Stimulated activated CD4-positive, alpha-beta T cell treated with anti-CD3 and anti-CD28 coated beads, Interleukin-4, amount 100 ng/mL, for 4 hours (primary cell): ENCODE measurements at places on chromosomes 1 and 21.

GRCh38 chr21:33783187-33783979 lies 132.2 kb downstream of the ATP5PO start:
- DNase-seq = no peak

GRCh38 chr1:31878058-31878457 lies 60.1 kb downstream of the PTP4A2 start:
- no peak for DNase-seq

DNA sequence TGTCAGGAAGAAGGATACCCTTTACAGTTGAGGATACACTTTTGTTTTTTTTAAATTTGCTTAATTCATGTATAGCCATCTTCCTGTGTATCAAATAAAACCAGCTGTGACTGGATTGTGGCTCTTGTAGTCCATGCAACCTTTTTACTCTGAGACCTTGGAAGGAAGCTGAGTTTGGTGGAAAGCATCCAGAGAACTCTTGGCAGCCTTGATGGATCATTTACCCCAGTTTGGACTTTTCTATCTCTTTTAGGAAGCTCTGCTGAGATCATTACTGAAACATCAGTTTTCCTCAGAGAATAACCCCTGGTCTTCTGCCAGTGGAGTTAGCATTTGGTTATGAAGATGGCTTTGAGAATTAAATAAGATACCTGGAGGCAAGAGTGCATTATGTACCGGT lies 21.2 kb upstream of the APOBEC4 start:
- no peak for DNase-seq

DNA sequence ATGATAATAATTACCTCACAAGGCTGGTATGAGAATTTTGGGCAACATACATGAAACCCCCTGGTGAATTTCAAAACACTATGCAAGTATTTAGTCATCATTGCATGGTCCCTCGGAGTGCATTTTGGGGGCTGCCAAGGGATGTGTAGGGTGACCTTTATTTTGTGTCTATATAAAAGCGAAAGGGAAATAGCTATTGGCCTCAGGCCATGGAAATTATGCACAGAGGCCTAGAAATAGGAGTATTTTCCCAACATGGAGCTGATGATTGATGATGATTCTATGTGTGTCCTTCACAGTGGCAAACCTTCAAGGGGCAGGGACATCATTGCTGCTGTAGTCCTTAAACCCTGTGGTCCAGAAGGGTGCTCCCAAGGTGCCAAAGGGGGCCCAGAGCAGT lies 265.5 kb downstream of the ST6GALNAC3 start:
- DNase-seq = no peak

GRCh38 chr1:89735479-89735878 lies 85.4 kb upstream of the LRRC8D start:
- no peak for DNase-seq

DNA sequence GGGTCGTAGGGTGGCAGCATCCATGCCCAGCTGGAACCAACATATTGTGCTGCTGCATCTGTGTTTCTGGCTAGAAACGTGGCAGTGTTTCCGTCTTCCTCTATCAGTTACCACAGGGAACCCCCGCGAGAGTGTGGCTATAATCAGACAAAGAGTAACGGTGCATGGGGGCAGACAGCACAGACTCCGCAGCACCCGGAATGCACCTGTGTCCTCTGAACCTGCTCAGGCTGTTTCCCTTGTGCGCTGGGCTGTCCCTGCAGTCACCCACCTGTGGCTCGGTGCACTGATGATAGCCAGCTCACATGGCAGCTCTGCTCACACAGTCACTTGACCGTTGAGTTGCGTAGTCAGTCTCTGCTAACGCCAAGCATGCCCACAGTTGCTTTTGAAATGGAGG lies 11.4 kb upstream of the PCBP3 start:
- no peak for DNase-seq

DNA sequence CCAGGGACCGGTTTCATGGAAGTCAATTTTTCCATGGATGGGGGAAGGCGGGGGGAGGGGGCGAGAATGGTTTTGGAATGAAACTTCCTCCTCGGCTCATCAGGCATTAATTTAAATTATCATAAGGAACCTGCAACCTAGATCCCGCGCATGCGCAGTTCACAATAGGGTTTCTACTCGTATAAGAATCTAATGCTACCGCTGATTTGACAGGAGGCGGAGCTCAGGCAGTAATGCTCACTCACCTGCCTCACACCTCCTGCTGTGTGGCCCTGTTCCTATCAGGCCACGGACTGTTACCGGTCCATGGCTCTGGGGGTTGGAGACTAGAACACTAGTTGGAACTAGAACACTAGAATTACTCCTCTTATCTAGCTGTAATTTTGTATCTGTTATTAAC lies 38.0 kb downstream of the PRRX1 start:
- DNase-seq = no peak

DNA sequence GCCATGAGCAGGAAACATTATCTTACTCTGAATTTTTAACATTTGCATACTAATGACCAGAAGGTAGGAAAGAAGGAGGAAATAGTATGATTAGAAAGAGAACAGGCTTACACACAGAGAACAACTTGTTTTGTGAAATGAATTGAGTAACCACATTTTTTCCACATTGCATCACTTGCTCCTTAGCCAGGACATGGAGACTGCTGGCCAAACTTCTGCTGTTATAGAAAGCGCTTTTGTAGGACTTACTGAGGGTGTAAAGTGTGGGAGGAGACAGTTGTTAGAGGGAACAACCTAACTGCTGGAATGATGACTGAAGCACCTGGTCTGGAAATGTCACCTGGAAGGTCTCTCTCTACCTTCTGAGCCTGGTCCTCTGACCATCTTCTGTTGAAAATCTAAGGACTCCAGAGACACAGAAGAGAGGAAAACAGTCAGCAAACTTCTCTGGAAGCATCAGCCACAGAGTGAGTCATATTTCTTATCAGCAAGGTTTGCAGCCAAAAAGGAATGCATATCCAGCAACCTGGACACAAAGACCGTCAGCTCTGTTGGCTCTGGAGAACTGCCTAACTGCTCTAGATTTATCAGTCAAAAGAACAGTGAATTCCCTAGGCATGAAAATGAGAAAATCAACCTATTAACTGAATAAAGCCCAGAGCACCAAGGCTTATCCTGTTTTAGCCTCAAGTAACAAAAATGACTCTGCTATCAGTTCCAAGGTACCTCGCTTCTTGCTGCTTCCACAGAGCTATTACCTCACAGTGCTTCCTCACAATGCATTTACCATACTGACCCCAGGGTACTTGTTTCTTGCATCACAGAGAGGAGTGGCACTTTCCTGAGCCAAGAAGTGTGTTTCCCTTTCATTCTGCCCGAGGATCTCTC lies 88.0 kb upstream of the SLFNL1 start:
- DNase-seq = no peak

GRCh38 chr1:151519667-151520066 lies 8.5 kb downstream of the CGN start:
- DNase-seq = no peak

GRCh38 chr1:232722626-232723025 lies 82.6 kb upstream of the MAP10 start:
- DNase-seq = no peak

DNA sequence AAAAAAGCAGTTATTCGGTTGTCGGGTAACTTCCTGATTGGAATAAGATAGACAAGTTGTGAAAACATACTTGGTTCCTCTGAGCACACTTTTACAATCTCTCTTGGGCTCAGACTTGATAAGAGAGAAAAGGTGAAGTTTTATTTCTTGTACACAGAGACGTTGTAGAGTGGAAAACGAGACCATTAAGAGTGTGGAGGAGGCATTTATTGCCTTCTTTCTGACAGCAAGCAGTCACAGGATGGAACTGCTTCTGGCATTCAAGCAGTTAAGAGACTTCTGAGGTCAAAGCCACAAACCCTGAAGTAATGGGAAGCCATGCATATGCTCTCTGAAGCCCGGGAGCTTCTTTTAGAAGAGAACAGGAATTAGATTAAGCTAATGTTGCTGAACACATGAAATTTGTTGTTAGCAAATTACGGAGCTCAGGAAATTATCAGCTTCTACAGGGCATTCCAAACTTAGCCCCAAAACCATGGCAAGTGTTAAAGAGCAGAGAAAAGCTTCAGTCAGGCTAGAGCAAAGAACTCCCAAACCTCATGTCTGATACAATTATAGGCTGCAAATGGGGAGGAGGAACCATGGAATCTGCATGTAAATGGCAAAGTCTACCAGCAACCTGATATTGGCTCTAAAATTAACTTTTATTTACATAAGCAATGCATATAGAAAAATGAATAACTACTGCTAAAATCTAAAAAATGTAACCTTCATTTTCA lies 26.0 kb downstream of the S1PR1 start:
- DNase-seq = no peak

- DNase-seq = no peak
These were observed 124.9 kb upstream of the IFFO2 start for GRCh38 chr1:19081218-19081893.

DNA sequence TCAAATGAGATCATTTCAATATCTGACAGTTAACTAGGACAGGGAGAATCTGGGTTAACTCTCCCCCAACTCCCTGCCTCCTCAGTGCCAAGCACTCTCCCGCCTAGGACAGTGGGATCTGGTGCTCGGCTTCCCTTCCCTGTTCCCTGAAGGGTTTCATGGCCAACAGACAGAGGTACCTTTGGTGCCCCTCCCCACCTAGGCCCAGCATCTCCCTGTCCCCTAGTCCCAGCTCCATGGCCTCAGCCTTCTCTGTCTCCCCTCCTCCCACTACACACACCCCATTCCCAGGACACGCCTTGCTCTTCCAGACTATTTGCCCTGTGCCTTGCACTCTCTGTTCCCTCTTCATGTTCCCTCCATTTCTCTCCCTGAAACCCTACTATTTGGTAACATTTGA lies 77.1 kb downstream of the CD247 start:
- no peak for DNase-seq

DNA sequence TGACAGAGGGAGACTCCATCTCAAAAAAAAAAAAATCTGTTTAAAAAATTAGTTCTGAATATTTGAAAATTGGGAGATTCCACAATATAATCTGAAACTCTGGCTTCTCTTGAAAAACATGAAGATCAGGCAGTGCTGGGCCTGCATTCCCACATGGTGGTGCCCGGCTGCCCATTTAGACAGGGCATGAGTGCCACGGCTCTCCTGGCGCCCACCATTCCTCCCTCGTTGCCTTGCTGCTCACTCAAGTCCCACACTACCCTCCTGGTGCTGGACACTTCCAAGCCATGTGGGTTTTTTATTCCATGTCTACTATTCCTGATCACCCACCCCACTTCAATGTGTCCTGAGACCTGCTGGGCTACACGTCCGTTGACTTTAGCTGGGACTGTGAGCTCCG lies 10.8 kb upstream of the MYOM3 start:
- no peak for DNase-seq

- DNase-seq = no peak
These were observed 7.6 kb upstream of the FNBP1L start for GRCh38 chr1:93440272-93440671.

GRCh38 chr1:38991638-38992411 lies 749 bp downstream of the AKIRIN1 start:
- DNase-seq = peak; percentile 4

GRCh38 chr1:40861224-40862003 lies 749 bp downstream of the CITED4 start:
- DNase-seq = peak; percentile 29

- DNase-seq = no peak
These were observed 42.4 kb downstream of the S100B start for GRCh38 chr21:46562472-46562871.

- DNase-seq = no peak
These were observed 2.5 kb upstream of the CDKN2C start for GRCh38 chr1:50967416-50968157.

DNA sequence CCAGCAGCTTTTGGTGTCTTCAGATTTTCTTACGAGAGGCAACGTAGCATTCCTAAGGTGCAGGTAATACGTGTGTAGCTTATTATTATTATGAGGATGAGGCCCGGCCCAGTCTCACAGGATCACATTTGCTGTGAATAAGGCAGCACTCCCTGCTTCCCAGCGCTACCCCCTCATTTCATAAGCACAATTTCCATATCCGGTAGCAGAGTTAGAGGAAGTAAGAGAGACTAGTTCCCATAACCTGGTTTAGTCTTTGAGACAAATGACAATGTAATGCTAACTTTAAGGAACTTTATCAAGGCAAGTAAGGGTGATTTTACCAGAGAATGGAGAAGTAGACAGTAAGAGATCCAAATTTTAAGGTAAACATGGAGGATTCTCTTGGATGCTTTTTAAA lies 14.6 kb upstream of the LMO4 start:
- DNase-seq = no peak

DNA sequence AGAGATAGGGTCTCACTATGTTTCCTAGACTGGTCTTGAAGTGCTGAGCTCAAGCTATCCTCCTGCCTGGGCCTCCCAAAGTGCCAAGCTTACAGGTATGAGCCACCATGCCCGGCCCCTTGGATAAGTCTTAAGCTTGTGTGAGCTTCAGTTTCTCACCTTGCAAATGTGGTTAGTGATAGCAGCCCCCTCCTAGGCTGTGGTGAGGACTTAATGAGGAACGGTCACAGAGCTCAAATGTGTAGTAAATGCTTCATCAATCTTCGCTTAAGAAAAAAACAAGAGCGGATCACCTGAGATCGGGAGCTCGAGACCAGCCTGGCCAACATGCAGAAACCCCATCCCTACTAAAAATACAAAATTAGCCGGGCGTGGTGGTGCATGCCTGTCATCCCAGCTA lies 3.0 kb downstream of the CNR2 start:
- no peak for DNase-seq

DNA sequence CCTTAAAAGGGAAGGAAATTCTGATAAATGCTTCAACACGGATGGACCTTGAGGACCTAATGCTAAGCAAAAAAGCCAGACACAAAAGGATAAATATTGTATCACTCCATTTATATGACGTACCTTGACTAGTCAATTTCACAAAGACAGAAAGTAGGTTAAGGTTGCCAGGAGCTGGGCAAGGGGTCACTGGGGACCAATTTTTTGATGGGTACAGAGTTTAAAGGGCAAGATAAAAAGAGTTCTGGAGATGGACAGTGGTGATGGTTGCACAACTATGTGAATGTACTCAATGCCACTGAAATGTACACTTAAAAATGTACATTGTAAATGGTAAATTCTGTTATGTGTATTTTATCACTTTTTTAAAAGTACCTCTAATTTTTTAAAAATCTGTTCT lies 32.1 kb upstream of the SLAMF9 start:
- no peak for DNase-seq
